ENCODE measurements at places on chromosomes 6 and 20.

DNA sequence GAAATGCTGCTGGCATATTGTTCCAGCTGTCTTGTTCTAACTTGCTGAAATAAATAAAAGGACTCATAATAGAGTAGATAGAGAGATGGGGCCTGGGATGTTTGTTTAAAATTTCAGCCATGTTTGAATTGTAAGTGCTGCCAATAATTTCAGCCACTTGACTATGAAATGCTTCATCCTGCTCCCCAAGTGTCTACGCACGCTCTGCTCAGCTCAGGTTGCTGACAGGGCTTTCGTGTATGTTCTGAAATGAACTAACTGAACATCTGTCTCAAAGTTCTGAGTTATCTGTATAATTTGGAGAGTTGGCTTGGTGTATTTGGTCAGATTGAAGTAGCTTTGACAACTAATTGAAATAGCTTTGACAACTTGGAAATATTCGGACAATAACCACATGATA, 387.8 kb downstream of the BMP2 start:
- DNase-seq, result no peak

DNA sequence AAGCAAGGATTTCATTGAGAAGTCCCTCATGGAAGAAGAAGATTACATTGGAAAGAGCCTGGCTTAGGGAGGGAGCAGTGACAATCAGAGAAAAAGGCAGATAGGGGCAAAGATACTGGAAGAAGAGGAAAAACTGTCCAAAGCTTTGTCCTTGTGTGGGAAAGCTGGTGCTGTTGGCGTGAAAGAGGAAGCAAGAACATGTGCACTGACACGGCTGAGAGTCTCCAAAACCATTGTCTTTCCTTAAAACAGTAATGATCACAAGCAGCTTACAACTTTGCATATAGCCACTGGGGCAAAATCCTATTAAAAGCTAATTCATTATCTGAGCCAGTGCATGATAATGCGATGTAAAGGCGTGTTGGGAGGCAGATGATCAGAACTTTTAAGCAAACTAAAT, 85.1 kb upstream of the ESR1 start:
- no peak for DNase-seq

GRCh38 chr6:165663736-165664558, 906 bp upstream of the PDE10A start:
- peak; percentile 67 for DNase-seq

- DNase-seq, result no peak
Measured at GRCh38 chr20:48751871-48752270, 75.9 kb downstream of the PREX1 start.

DNA sequence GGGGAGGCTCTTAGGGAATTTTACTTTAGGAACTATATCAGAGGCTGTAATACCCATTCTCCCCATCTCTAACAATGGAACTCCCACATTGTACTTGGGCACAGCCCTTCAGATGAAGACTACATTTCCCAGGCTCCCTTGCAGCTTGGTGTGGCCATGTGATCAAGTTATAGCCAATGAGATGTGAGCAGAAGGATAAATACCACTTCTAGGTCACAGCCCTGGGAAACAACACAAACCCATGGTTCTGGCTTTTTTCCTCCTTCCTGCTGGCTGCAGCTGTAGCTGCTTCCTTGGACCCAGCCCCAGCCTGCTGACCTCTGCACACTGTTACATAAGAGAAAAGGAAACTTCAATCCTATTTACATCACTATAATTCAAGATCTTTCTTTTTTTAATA, 445.9 kb upstream of the JARID2 start:
- peak; percentile 91 for DNase-seq

- peak; percentile 44 for DNase-seq
Measured at GRCh38 chr20:13222319-13222716, 1.2 kb downstream of the ISM1 start.

GRCh38 chr20:49690899-49691620, 22.6 kb downstream of the B4GALT5 start:
- no peak for DNase-seq

DNA sequence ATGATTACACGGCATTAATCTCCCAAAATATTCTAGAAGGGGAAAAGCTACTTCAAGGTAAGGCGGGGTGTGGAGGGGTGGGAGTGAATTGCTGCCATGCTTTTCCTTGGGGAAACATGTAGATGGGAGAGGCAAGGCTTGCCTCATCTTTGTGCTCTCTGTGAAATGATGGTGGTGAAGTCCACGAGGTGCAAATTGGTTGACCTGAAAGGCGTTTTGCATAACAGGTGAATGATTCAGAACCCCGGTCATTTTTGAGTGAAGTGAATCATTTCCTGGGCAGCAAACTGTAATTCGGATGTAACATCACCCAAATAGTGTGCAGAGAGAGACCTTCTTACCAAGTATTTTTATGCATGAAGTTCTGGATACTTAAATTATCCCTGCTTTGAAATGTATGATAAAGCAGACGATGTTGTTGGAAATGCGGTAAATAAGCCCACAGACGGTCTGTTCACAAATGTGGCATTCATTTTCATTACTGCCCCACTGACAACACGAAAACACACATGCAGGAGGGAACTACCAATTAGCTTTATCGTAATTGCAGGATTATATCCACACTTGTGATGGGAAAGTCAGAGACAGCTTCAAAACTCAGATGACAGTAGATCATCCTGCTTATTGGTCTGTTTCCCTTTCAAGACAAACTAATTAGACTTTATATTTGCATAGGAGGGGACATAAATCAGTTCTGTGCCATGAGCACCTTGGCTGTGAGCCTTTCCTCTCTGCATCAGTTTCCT, 3.0 kb downstream of the CDH4 start:
- no peak for DNase-seq

DNA sequence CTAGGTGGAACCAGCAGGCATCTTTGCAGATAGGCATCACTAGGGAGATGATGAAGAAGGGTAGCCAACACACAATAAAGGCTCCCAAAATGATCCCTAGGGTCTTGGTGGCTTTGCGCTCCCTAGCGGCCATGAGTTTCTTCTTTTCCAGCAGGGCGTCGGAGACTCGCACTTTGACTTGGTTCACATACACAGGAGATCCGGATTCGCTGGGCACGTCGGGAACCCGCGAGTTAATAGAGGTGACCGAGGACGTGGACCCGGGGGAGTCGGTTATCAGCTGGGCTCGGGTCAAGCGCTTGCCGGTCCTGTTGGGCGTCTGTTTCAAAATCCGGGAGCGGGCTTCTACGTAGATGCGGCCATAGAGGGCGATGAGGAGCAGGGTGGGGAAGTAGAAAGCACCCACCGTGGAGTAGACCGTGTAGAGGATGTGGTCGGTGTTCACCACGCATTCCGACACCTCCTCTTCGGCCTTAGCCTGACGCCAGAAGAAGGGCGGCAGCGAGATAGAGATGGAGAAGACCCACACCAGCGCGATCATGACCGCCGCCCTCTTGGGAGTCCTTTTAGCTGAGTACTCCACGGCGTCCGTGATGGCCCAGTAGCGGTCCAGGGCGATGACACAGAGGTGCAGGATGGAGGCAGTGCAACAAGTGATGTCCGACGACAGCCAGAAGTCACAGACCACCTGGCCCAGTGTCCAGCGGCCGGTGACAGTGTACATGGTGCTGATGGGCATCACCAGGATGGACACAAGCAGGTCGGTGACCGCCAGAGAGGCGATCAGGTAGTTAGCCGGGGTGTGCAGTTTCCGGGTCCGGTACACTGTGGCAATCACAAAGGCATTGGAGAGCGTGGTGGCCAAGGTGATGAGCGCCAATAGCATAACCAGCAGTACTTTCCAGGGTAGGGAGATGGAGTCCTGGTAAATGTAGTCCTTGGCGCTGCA, 658 bp downstream of the HTR1B start:
- peak; percentile 77 for DNase-seq

DNA sequence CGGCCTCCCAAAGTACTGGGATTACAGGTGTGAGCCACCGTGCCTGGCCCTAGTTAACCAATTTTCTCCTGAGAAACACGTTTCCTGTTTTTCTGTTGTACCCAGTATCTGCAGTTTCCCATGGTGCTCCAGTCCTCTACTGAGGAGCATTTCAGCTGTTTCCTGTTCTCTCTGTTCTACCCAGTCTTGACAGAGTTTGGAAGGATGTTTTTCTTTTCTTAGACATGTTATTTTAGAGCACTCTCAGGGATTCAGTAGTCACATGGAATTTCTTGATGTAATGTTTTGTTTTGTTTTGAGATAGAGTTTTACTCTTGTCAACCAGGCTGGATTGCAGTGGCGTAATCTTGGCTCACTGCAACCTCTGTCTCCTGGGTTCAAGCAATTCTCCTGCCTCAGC, 129.8 kb upstream of the TIAM2 start:
- DNase-seq, result no peak

- no peak for DNase-seq
Measured at GRCh38 chr6:128570680-128571063, 50.3 kb upstream of the PTPRK start.

DNA sequence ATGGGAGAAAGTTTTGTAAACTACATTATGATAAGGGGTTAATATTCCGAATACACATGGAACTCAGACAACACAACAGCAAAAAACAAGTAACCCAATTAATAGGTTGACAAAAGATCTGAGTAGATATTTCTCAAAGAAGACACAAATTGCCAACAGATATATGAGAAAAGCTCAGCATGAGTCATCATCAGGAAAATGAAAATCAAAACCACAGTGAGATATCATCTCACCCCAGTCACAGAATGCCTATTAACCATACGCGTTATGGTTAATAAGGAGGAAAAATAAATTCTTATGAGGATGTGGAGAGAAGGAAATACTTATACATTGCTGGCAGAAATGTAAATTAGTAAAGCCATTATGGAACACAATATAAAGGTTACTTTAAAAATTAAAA, 695.0 kb downstream of the COL12A1 start:
- no peak for DNase-seq

DNA sequence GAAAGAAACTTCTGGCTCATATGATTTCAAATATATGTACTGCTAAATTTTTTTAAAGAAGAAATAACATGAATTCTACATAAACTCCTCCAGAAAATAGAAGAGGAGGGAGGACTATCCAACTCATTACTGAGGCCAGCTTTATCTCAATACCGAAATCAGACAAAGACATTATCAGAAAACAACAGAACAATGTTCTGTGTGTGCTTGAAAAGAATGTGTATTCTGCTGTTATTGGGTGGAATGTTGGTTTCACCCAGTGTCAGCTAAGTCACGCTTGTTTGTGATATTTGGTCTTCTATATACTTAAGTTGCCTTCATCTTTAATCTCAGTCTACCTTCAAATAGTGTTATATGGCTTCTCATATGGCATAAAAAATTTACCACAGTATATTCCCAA, 18.6 kb upstream of the ELOVL2 start:
- DNase-seq, result no peak

- DNase-seq, result no peak
Measured at GRCh38 chr6:65289491-65289890, 417.5 kb downstream of the EYS start.

GRCh38 chr6:128494440-128494839, 26.0 kb downstream of the PTPRK start:
- DNase-seq, result peak; percentile 53

- DNase-seq, result no peak
Measured at GRCh38 chr6:154578004-154578559, 67.6 kb upstream of the CNKSR3 start.

DNA sequence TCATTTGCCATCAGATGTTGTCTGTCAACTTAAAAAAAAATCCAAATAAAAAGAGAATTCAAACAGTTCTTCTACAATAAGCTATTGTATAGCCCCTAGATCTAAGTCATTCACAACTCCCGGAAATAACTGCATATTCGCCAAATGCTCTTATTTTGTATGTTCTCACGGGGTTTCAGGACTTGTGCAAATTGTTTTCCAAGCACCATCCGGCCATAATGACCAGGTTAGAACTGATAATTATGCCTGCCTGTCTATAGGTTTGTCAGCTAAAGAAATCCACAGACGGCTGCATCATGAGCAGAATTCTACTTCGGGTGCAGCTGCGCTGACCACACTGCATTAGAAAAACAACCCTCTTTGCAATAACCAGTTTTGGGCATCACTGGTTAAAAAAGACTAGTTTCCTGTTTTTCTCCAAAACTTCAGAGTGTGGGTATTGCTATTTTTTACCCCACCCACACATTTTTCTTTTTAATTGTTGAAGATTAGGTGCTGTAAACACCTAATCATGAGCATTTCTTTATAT, 87.7 kb downstream of the HIVEP2 start:
- DNase-seq, result no peak

GRCh38 chr6:139152892-139153271, 18.0 kb downstream of the HECA start:
- no peak for DNase-seq

- DNase-seq, result no peak
Measured at GRCh38 chr6:158002249-158002950, 20.7 kb downstream of the SYNJ2 start.

GRCh38 chr20:618980-619379, 8.9 kb upstream of the TCF15 start:
- no peak for DNase-seq

GRCh38 chr6:15790116-15790515, 127.3 kb upstream of the DTNBP1 start:
- no peak for DNase-seq

- no peak for DNase-seq
Measured at GRCh38 chr20:50932016-50932485, 814 bp upstream of the ADNP start.

DNA sequence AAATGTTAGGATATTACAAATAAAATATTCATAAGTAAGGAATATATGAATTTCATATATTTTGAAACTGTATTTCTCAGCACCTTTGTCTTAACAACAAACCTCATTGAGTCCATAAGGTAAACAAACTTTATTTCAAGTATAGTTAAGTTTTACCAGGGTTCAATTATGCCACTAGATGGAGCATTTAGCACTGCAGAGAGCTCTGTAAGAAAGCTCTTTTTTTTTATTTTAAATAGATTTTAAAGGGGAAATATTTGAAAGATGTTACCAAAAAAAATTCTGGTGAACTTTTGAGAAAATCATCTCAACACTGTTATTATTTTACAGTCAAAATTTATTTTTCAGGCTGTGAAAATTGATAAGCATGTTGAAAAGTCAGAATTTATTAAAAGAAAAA, 955.2 kb upstream of the EYS start:
- DNase-seq, result peak; percentile 45

- DNase-seq, result peak; percentile 33
Measured at GRCh38 chr6:3894590-3895311, 45.6 kb downstream of the FAM50B start.

DNA sequence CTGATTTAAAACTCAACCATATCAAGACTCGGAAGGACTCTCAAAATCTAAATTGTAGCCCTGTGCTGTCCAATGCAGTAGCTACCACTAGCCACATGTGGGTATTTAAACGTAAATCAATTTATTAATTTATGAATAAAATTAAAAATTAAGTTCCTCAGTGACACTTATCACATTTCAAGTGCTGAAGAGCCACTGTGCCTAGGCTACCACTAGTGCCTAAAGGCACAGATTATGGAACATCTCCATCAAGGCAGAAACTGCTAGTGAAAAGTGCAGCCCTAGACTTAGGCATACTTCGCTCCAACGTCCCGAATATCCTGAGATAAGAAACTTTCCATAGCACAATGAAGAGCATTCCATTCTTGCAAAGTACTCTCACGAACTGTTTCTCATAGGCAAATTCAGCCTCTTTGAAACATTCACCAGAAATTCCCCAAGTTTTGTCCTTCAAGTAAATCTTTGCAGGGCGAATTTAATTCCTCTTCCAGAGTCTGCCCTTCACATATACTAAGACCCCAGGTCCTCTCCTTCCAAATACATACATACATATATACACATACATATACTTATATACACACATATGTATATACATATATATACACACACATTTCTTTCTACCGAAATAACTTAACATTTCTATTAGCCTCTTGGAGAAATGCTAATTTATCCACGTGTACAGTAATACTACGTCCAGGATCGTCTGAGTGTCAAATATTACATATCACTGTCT, 1.3 kb downstream of the SUPT3H start:
- peak; percentile 48 for DNase-seq

- DNase-seq, result no peak
Measured at GRCh38 chr6:37479266-37479854, 20.3 kb downstream of the CCDC167 start.
